ENCODE measurements at places on chromosomes 12 and 14.

DNA sequence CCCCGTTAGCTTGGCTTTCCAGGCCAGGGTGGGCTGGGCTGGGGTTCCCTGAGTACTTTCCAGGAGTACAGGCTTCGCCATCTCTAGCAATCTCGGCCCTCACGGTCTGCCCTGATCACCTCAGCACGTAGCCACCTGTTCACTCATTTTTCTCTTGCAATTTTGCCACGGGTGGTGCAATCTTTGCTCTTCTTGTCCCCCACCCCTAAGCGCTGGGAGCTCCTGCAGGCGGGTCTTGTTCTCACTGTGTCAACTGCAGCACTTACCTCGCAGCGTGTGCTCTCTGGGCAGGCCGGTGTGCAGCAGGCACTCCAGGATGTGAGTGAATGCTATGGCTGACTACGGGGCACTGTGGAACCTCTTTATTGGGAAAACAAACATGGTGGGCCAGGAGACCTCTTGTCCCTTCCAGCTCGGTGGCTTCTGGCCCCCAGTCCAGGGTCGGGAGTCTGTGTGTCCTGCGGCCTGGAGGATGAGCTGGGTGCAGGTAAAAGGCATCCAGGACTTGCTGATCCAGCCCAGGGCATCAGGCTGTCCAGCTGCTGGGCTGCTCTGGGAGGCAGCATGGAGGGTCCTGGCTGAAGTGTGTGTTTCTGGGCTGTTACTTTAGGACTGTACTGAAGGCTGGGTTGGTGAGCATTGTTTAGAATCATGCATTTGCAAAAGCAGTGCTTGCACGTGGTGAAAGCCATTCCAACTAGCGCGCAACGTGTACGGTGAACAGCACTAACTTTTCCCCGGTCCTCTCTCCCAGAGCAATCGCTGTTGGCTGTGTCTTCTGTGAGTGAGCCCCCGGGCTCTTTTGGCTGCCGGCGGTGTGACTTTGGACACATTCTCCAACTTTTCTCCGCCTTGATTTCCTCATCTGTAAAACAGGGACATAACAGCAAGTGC lies 1.5 kb upstream of the ULK1 start:
- no peak for DNase-seq

GRCh38 chr14:21974741-21975140 lies 301.1 kb upstream of the OR4E1 start:
- no peak for DNase-seq

- DNase-seq: no peak
These were observed 245.7 kb downstream of the FUT8 start for GRCh38 chr14:65658202-65658601.

GRCh38 chr12:2625289-2625612 lies 169.5 kb upstream of the FKBP4 start:
- DNase-seq: no peak

- no peak for DNase-seq
These were observed 59.5 kb upstream of the PNMA1 start for GRCh38 chr14:73773441-73774240.

DNA sequence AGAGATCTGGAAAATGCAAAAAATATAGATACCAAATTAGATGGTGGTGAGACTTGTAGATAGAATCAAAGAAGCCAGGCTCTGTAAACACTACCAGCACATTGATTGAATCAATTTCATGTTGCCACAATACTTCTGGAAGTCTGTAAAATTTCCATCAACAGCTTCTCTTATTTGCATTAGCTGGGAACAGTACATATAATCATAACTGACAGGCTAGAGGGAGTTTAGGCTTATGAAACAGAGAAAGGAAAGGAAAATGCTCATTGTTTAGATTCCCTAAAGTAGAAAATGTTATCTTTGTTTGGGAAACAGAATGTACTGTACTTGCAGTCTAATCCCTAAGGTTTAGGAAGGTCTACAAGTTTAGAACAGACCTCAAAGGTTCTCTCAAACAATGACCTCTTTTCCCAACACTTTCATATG lies 335.2 kb downstream of the CEP128 start:
- no peak for DNase-seq

DNA sequence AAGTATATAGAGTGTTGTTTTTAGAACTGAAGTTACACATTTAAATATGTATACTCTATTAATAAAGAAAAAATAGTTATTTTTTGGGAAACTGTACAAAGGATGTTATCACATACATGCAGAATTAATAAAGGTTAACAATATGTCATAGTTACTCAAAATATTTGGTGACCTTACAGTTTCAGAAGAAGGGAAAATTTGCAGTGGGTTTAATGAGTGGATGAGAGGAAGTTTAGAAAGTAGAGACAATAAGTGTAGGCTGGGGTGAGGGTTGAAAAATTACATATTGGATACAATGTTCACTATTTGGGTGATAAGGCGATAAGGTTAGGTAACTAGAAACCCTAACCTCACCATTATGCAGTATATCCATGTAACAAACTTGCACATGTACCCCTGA lies 13.5 kb downstream of the WNK1 start:
- no peak for DNase-seq

GRCh38 chr14:56342494-56342942 lies 224.3 kb downstream of the PELI2 start:
- no peak for DNase-seq

DNA sequence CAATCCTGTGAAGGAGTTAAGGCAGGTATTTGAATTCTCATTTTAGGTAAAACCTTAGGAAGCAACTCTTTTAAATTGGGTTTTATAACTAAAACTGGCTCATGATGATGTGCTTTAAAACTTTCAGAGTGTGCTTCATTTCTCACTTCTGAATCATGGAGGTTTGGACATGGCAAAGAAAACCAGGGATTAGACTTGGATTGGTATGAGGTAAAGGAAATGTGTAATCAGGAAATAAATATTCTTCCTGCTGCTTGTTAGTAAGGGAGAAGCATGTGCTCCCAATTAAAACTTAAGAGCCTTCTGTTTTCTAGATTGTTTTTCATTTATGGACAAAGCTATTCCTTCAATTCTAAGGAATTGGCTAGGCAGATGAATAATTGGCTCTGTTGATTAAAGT lies 57.4 kb downstream of the FBXO33 start:
- DNase-seq: no peak

DNA sequence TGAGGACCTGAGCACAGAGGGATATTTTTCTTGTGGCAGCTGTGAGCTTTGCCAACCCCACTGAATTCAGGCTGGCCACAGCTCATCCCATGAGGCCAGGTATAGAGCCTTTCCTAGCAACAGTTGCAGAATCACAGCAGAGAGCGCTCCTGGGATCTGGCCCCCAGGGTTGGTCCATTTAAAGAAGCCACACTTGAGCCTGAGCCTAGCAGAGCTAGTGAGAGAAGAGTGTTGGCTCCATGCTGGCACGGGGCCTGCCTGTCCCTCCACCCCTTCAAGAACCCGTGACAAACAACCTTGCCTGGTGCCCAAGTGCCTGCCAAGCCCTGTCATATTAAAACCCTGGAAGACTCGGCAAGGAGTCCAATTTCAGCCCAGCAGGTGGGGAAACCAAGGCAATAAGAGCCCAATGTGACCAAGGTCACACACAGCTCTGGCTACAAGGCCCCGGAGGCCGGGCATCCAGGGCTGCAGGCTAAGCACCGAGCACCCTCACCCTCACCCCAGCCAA lies 91.6 kb downstream of the LRRC74A start:
- no peak for DNase-seq

DNA sequence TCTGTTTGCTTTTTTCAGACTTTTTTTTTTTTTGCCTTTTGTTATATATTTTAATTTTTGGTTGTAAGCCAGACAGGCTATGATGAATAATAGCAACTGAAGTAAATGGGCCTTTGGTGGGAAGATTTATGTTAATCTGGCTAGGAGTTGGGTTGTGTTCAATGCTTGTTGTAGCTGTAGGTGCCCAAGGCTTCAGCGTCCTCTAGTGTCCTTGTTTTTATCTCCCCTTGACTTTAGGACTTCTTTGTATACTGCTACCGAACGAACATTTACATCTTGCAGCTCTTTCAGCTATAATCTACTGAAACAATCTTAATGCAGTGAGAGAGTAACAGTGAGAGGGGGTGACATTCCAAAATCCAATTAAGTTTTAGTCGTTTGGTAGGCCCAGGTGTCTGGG lies 848.4 kb upstream of the FBXO33 start:
- no peak for DNase-seq

DNA sequence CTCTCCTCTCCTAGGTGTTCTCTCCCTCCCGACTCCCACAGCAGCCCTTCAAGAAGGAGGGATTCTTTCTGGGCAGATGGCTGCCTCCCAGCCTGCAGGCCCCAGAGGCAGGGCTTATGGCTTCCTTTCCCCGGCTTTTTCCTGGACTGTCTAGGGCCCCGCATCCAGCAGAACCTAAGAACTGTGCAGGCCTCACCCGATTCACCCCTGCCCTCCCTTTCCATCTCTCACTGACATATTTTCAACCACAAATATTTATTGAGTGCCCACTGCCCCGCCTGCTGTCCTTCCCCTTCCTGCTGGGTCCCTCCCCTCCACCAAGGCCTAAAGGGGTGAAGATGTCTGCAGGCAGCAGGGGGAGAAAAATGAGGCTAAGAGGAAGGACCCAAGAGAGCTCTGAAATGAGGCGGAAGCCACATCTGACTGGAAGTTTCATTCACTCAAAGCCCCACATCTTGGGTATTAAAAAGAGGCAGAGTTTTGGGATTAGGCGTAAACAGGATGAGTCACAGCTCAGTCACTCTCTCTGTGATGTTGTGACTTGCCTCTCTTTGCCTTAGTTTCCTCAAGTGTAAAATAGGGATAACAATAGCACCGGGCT lies 2.9 kb downstream of the SCNN1A start:
- no peak for DNase-seq

DNA sequence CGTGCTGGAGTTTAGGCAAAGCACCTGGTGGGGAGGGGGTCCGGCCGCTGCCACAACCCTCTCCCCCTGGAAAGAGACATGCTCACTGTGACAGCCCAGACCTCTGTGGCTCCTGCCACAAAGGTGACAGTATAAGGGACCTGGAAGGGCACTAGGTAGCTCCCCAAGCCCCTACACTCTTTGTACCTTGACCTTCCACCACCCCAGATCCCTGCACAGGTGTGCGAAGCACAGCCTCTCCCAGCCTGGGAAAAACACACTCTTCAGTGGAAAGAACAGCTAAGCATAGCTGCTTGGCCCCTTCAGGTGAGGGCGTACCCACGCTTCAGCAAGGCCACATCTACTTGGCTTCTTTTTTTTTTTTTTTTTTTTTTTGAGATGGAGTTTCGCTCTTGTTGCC lies 4.9 kb upstream of the PLA2G1B start:
- no peak for DNase-seq

- no peak for DNase-seq
These were observed 506.0 kb upstream of the TMEM132C start for GRCh38 chr12:127760996-127761395.

- DNase-seq: no peak
These were observed 12.2 kb upstream of the NR2C1 start for GRCh38 chr12:95085612-95086011.

DNA sequence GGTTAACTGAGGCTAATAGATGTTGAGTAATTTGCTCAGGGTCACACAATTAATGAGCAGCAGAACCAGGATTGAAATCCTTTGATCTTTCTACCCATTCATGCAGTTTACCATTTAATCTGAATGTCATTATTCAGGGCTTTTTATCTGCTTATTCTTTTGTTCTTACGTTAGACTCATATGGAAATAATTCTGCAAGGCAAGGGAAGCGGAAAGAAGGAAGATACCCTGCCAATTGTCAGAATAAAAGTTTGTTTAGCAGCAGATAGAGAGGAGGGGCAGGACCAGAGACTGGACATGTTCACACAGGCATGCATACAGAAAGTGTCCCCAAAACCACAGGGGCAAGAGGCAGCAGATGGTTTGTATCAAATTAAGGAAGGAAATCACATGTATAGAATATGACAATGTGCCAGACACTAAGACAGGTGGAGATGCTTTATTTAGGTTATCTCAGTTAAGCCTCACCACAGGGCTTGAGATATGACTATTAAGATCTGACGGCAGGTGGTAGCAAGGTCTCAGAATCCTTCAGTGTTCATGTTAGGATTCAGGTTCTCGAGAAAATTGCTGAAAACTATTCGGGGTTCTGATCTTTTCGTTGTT lies 29.8 kb downstream of the BRMS1L start:
- DNase-seq: no peak

GRCh38 chr12:6914947-6915788 lies 788 bp downstream of the ENO2 start:
- no peak for DNase-seq

- no peak for DNase-seq
These were observed 3.0 kb downstream of the LUM start for GRCh38 chr12:91108196-91108755.

GRCh38 chr12:76957301-76957700 lies 78.5 kb upstream of the CSRP2 start:
- DNase-seq: no peak

- no peak for DNase-seq
These were observed 5.2 kb downstream of the IRF2BPL start for GRCh38 chr14:77023001-77023996.

GRCh38 chr12:71625476-71625875 lies 38.2 kb downstream of the ZFC3H1 start:
- no peak for DNase-seq

- no peak for DNase-seq
These were observed 28.4 kb upstream of the FBRSL1 start for GRCh38 chr12:132461526-132461925.

GRCh38 chr14:100108840-100109593 lies 43.8 kb downstream of the EVL start:
- no peak for DNase-seq

- DNase-seq: no peak
These were observed 202.7 kb downstream of the RASSF9 start for GRCh38 chr12:85633491-85633890.

DNA sequence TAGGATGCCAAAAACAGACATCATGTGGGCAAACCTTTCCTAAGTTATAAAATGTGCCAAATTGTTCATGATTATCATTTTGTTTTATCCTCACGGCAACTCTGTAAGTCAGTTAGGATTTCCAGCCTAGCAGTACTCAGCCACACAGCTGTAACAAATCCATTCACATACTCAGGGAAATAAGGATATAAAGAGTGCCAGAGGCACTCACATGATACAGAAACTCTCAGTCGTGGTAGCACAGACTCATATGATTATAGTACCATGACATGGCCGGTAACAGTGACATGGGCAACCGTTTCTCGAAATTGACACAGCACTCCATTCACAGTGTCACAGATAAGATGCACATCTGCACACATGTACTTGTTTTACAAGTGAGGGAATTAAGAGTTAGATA lies 344.2 kb downstream of the LRIG3 start:
- DNase-seq: no peak

- no peak for DNase-seq
These were observed 39.6 kb upstream of the YY1 start for GRCh38 chr14:100199240-100199860.

DNA sequence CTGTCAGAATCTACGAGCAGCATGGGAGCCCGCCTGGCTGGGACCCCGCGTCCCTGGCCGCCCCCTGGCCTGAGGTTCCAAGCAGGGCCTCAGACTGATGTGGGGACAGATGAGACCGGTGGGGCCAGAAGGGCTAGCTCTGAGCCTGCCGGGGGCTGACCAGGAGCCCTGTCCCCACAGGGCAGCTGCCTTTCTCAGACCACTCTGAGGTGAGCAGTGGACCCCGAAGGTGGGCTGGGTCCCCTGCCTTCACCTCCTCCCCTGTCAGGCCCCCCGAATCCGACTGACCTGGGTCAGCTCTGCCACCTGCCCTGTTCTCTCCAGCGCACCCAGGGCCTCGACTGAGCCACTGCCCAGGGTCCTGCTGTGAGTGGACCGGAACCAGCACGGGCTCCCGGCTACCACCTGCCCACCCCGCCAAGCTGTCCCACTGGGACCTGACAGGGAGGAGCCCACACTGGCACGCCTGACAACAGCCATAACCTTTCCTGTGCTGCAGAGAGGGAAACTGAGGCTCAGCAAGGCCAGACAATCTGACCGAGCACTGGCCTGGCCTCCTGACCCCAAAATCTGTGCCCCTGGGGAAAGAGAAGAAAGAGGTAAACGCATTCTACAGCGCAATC lies 29.7 kb upstream of the TMEM179 start:
- DNase-seq: no peak
